Fibroblast of upper back skin (primary cell): ENCODE measurements at places on chromosomes 12 and 14.

- DNase-seq = no peak
Measured at GRCh38 chr12:122402264-122402663, 20.2 kb downstream of the CLIP1 start.

DNA sequence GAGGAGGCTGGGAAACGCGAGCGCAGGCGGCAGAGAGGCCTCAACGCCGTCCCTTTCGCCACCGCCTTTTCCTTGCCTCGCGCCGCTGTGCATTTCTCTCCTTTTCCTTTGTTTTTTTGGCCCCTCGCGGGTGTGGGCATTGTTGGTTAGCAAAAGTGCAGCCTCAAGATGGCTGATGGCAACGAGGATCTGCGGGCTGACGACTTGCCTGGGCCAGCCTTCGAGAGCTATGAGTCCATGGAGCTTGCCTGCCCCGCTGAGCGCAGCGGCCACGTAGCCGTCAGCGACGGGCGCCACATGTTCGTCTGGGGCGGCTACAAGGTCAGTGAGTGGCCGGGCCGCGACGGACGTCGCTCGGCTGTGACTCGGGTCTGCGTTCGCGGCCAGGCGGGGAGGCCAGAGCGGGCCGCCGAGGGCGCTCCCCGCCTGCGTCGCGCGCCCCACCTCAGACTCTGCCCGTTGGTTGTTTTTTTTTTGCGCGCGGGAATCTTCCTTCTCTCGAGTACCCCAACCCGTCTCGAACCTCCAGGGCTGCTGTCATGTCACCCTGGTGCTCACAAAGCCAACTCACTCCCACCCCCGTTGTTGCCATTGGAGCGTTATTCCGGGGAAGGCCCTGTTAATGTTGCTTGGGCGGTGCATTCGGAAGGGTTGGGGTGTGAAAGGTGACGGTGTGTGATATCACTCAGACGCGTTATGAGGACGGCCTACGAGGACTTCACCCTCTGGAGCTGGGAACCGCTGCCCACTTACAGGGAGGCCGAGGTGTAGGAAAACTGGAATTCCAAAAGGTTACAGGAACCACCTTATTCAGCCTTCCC lies 558 bp downstream of the KLHDC2 start:
- peak; percentile 37 for DNase-seq

GRCh38 chr12:17062267-17063036 lies 456.5 kb upstream of the LMO3 start:
- DNase-seq = no peak

DNA sequence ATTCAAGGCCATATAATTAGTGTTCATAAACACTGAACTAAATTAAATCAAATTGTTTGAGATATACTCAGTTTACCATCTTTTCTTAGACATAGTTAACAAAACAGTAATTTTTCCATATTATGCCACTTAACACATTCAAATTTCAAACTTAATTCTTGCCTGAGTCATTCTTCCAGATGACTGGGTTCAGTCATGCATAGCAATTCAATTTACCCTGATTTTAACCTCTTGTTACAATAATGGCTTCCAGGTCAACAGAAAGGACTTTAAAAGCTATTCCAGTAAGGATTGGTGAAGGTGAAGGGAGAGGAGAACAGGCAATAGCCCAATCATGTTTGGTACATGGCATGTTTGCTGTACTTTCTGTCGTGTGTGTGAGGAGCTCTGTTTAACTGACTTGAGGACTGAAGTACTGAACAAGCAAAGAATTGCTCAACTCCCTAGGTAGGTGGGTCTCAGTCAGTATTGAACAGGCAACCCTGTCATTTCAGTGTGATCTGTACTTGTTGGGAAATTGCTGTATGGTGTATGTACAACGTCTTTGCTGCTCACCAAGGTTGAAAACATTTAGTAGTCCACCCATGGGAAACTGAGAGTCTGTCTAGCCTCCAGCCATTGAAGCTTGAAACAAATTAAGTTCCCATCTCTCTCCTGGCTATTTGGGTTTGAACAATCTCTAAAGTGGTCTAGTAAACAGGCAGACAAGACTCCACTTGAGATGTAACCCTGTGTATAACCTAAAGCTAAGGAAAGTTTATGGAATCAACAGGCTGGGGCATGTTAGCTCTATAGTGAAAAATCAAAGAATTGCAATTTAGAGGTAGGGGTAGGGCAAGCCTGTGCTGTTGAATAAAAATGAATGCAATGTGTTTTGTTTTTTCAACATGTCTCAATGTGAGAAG lies 327.2 kb downstream of the BTG1 start:
- DNase-seq = no peak

GRCh38 chr14:43361751-43362150 lies 1145.3 kb downstream of the FSCB start:
- DNase-seq = no peak

- DNase-seq = no peak
Measured at GRCh38 chr14:95442016-95442632, 74.3 kb downstream of the SYNE3 start.
